Fibroblast of the aortic adventitia (primary cell): ENCODE measurements at places on chromosomes 6 and 20.

DNA sequence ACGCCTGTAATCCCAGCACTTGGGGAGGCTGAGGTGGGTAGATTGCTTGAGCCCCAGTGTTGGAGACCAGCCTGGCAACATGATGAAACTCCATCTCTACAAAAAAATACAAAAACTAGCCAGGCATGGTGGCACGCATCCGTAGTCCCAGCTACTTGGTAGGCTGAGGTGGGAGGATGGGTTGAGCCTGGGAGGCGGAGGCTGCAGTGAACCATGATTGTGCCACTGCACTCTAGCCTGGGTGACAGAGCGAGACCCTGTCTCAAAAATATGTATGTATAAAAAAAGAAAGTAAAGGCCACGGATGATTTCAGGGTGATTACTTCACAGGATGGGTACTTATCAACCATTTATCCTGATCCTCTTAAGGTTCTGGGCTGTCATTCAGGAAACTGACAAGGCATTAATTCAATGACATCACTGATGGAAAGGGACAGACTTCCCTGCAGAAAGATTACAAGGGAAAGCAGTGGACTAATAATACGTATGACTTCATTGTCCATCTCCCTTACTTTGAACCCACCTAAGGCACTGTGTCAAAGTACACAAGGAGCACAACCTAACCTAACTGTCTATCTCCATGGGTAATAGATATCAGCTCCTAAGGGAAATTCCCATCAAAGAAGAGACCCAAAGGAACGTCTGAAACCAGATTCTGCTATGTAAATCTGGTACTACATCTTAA, 61.2 kb downstream of the ZMYND8 start:
- DNase-seq: no peak

DNA sequence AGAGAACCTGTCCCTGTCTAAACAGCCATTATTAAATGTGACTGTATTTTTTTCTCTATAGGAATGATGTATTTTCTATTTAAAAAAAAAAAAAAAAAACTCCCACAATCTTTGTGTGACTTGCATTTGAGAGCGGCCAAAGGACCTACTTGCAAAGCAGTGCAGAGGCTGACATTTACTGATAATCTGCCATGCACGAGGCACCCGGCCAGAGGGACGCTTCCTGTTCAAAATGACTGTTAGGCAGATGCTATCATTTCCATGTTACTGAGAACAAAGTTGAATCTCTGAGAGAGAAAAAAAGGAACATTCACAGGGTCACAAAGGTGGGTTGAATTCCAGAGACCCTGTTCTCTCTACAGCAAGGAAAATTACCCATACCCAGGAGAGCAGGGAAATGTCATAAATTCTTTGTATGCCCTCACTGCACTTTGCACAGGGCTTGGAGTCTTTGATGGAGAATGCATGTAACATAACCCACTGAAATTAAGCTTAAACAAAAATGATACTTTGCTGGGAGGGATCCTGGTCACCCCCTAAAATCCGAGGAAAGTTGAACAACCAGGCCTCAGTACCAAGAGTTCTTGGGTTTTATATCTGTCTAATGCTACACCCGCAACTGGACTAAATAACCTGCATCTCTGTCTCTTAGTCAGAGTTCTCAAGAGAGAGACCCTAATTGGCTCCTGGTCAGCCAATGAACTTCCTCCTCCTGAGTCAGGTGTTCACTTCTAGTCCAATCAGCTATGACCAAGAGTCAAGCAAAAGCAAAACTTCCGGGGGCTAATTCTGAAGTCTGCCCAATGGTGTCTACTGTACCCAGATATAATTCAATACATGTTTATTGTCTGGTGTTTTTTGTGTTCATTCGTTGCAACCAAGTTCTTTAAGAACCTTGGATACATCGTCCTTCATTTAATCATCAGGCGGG, 61.2 kb downstream of the GCLC start:
- DNase-seq: no peak

GRCh38 chr20:3521852-3522740, 51.3 kb downstream of the ATRN start:
- DNase-seq: no peak

DNA sequence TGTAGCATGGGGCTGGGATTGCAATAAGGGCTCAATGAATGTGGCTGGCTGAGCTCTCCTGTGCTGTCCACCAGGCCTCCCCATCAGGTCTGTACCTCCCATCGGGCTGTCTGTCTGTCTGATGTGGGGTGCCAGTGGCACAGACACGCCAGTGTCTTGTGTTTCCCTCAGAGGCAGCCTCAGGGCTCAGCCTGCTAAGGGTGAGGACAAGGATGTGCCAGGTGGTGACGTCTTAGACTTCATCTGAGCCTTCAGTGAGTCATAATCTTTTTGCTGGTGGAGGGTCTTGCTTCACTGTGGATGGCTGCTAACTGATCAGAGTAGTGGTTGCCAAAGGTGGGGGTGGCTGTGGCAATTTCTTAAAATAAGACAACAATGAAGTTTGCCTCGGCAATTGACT, 194.7 kb downstream of the NRN1 start:
- DNase-seq: no peak

GRCh38 chr20:25865715-25866656, 169.3 kb upstream of the ZNF337 start:
- peak; percentile 68 for DNase-seq

DNA sequence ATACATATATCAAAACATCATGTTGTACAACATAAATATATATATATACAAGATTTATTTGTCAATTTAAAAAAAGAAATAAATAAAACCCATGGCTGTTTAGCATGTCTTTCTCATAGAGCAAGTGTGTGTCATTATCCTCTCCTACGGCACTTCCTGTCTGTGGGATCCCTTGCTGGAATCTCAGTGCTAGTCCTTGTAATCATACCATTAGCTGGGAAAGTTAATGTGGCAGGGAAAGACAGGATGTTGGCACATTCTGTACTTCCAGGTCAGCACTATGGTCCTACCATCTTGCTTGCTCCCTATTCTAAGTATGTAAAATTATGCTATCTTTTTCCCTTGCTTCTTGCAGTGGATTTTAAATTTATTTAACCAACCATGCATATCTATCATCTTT, 9.5 kb upstream of the SLC17A3 start:
- no peak for DNase-seq

DNA sequence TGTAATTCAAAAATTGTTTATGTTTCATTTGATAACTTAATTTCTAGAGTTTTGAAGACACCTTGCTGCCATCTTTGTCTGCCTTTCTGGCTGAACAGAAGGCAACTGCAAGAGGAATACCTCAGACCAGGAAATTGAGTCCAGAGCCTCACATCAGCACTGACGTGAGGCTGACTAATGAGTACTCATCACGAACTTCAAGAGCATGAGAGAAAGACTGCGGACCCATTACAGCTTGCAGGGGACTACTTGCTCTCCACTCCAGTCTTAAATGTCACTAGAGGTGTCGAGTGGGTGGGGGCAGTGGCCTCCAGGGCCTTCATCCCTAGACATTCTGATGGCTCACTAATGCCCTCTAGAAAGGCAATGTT, 109.5 kb upstream of the SSTR4 start:
- no peak for DNase-seq

- no peak for DNase-seq
Measured at GRCh38 chr20:64193058-64193457, 28.8 kb downstream of the MYT1 start.

DNA sequence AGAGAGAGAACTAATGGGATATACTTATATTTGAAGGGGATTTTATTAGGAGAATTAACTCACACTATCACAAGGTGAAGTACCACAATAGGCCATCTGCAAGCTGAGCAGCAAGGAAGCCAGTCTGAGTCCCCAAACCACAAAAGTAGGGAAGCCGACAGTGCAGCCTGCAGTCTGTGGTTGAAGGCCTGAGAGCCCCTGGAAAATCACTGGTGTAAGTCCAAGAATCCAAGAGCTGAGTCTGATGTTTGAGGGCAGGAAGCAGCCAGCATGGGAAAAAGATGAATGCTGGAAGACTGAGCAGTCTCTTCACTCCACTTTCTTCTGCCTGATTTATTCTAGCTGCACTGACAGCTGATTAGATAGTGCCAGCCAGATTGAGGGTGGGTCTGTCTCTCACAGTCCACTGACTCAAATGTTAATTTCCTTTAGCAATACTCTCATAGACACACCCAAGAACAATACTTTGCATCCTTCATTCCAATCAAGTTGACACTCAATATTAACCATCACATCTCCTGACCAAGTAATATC, 823.9 kb downstream of the PHF3 start:
- DNase-seq: no peak

DNA sequence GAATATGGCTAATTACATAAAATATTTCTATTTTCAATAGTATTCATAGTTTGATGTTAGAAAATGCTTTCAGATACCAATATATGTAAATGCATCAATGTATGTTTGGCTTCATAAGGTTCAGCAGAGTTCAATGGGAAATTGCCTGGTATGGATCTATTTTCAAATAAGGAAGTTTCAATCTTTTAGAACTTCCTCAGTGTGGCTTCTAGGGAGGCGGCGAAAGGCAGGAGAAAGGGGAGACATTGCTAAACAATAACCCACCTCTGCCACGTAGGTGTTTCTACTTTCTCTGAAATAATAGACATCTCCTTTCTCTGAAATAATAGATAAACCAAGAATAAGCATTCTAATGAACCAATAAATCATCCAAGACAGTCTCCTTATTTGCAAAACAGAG, 237.7 kb upstream of the RAB32 start:
- no peak for DNase-seq

GRCh38 chr20:49516916-49517804, 34.7 kb upstream of the KCNB1 start:
- peak; percentile 58 for DNase-seq

DNA sequence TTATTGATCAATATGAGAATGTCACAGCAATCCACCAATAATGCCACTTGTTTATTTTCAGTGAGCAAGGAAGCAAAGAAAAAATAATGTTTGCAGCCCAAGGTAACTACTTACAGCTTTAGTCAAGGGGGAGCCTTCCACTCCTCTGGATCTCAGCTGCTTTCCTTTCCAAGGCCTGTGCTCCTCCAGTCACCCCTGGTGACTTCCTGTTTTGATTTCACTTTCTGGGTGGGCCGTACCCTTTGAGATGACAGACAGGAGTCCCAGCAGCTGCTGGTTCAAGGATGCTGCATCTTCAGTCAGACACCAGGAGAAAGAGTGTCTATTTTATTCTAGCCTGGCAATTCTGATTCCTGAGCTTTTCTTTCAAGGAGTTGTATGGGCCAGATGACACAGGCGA, 5.6 kb upstream of the VNN2 start:
- no peak for DNase-seq

- DNase-seq: no peak
Measured at GRCh38 chr6:115287467-115287866, 773.2 kb downstream of the FRK start.

DNA sequence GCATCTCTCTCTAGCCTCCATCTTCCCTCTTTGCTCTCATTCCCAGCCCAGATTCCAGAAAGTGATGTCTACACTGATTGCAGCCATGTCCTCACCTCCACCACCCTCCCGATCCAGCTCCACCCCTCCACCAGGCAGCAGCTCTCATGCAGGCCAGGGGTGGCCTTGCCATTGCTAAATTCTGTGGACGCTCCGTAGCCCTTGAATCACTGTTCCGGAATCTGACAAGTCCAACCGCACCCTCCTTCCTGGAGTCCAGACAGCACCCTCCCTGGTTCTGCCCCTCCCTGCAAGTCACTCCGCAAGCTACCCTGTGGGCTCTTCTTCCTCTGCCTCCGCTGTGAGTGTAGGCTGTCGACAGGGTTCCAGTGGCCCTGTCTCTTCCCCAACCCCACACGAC, 26.2 kb downstream of the TNXB start:
- peak; percentile 96 for DNase-seq
